ENCODE measurements at places on chromosomes 13 and 19.

DNA sequence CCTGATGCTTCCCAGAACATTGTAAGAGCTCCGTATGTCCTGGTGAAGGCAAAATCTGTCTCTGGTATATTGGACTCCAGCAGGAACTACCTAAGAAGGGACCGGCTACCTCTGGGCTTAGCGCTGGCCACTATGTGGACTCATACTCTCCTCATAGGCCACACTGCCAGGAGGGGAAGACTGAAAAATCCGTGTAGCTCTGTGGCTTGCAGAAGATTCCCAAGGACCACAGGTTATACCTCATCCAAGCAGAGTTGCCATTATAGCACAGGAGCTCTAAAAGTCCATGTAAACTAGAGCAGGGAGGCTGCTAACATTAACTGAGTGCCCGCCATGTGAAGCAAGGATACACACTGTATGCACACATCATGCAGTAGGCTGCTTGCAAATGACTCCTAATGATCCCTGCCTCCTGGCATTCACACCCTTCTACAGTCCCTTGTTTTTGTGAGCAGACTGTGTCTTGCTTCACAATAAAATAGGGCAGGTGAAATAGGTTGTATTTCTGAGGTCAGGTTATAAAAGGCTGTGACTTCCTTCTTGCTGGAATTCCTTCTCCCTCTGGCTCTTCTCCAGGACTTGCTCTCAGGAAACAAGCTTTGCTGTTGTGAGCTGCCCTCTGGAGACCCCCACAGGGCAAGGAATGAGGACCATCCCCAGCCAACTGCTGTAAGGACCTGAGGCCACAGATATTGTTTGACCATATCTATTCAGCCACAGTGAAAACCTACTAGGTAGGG is 192.6 kb upstream of the UBL3 start:
- DNase-seq: no peak

GRCh38 chr13:42384265-42384664 is 112.3 kb downstream of the AKAP11 start:
- no peak for DNase-seq

DNA sequence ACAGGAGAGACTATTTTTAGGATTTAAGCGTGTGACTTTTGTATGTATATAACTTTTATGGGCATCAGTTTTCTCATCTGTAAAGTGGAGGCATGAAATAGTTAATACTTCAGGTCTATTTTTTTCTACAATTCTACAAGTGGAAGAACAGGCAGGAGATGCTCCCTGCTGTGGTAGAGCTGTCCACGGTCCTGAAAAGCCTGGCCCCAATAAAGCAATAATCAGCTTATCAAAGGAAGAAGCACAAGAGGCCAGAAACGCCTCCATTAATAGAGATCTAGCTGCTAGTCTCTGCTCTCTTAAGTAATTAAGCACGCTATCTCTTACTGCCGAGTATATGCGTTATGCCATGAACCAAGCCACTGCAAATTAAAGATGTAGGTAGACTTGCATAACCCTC is 28.0 kb upstream of the WASF3 start:
- DNase-seq: no peak

DNA sequence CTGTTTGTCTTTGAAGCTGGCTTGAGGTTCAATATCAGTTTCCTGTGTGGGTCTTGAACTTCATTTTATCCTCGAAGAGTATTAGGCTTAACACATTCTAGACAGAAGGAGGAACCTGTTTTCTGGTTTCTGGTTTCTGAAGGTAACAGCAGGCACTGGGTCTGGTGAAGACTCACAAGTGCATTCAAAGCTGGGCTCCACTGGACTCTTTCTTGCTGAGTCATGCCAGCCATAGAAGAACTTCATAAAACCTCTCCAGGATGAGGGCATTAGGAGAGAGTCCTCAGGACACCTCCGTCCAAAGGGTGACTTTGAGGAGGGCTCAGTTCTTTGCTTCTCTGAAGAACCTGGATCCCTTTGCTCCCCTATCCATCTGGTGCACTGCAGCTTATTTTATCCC is 668.6 kb upstream of the SLC10A2 start:
- no peak for DNase-seq

DNA sequence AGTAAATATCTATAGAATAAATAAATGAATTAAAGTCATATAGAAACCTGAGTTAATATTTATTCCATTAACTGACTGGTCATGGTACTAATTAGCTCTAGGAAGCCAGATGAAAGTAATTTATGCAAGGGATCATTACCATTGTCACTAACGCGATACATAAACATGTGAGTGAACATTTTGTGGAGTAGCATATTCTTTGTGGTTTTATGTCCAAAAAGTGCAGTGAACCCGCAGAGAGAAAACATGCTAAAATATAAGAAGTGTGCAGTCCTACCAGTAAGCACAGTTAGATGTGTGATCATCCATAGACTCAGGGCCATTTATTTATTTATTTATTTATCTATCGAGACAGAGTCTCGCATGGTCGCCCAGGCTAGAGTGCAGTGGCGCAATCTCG is 1.6 kb downstream of the GPR183 start:
- no peak for DNase-seq

GRCh38 chr13:108427355-108427754 is 157.8 kb downstream of the TNFSF13B start:
- no peak for DNase-seq

- DNase-seq: no peak
Measured at GRCh38 chr19:33295621-33296487, 6.5 kb downstream of the CEBPA start.

DNA sequence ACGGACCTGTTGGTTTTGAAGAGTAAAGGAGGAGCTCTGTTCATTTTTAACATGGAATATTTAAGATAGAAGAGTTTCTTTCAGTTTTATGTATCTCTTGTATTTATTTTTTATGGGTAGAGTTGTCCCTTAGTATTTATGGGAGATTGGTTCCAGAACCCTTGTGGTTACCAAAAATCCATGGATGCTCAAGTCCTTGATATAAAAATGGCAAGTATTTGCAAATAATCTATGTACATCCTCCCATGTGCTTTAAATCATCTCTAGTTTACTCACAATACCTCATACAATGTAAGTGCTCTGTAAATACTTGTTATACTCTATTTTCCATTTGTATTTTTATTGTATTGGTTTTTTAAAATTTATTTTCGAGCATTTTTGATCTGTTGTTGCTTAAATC is 63.1 kb downstream of the TM9SF2 start:
- no peak for DNase-seq

GRCh38 chr13:25657157-25657556 is 285.4 kb downstream of the ATP8A2 start:
- DNase-seq: no peak

DNA sequence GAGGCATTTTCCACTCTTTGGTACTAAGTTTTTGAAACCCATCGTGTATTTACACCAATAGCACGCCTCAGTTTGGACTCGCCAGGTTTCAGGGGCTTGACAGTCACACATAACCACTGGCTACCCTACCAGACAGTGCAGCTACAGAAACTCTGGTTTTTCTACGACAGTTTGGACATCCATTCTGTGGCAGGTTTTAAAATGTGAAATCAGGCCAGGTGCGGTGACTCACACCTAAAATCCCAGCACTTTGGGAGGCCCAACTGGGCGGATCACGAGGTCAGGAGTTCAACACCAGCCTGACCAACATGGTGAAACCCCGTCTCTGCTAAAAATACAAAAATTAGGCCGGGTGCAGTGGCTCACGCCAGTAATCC is 13.2 kb downstream of the KDELR1 start:
- no peak for DNase-seq

GRCh38 chr19:36128392-36128736 is 11.5 kb upstream of the CAPNS1 start:
- DNase-seq: no peak
